Activated naive CD4-positive, alpha-beta T cell (primary cell): ENCODE measurements at places on chromosomes 7 and 10.

DNA sequence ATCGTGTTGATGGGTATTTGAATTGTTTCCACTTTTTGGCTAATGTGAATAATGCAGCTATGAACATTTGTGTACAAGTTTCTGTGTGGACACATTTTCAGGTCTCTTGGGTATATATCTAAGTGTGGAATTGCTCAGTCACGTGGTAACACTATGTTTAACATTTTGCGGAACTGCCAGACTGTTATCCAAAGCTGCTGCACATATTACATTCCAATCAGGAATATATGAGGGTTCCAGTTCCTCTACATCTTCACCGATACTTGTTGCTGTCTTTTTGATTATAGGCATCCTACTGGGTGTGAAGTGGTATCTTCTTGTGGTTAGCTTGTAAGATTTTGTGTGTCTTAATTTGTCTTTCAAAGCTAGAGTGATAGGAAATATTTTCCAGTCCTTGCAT, 6.8 kb downstream of the PTPN12 start:
- no peak for DNase-seq

DNA sequence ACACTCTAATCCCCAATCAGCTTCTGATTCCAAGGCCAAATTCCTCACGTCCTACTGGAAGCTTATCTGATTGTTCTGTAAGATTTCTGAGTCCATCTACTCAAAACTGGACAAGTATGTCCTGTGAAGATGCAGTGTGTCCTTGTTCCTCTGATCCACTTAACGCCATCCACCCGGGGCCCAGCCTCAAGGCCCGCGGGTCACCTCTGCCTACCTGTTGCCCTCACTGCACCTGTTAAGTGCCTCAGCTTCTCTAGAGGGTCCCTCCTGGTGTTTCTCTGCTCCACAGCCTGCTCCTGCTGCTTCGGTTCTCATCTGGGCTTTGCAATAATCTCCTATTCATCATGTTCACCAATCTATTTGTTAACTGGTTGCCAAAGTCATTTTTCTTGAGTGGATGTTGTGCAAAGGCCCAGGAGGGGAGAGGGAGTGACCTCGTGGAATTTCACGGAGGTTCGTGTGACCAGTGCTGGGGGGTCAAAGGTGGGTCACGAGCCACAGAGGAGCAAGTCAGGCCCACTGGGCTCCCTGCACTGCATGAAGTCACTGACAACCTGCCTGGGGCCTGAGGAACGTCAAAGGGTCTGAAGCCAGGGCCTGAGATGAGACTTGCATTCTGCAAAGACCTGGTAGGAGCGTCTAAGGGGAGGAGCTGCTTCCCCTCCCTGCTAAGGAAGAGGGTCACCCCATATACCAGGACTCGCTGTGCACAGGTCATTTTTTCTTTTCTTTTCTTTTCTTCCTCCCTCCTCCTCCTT, 338.1 kb downstream of the WDR37 start:
- DNase-seq, result no peak

DNA sequence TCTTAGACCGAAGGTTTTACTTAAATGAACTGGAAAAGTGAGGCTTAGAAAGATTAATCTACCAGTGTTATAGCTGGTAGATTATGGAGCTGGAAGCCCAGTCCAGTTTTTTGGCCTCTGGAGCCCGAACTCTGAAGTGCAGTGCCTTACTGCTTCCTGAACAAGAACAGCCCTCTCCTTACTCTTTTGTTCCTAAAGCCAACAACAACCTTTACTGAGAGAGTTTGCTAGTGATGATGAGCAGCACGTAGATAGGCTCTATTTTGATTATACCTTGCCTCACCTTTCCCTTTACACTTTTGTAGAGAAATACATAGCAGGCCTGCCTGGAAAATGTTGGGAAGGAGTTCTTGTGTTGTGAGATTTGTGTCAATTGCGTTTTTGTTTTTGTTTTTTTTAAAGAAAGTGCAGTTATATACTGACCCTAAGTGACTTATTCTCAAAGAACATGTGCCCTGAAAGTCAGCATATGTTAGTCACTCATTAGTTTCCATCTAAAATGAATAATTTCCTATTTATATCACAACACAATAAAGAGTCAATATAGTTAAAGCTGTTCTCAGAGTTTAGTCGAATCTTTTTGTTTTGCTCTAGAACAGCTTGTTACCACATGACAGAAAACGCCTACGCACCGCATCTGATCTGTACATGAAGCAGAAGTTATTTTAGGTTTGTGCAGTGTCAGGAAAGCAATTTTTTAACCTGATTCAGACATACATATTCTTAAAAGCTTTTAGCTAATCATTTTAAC, 33.0 kb downstream of the PLEKHA1 start:
- DNase-seq, result no peak

GRCh38 chr7:112019932-112020331, 186.3 kb downstream of the DOCK4 start:
- no peak for DNase-seq
